ENCODE measurements at places on chromosomes 7 and 10.
A peak's percentile ranks its signal among the peaks of the same experiment; 100 is the strongest.

DNA sequence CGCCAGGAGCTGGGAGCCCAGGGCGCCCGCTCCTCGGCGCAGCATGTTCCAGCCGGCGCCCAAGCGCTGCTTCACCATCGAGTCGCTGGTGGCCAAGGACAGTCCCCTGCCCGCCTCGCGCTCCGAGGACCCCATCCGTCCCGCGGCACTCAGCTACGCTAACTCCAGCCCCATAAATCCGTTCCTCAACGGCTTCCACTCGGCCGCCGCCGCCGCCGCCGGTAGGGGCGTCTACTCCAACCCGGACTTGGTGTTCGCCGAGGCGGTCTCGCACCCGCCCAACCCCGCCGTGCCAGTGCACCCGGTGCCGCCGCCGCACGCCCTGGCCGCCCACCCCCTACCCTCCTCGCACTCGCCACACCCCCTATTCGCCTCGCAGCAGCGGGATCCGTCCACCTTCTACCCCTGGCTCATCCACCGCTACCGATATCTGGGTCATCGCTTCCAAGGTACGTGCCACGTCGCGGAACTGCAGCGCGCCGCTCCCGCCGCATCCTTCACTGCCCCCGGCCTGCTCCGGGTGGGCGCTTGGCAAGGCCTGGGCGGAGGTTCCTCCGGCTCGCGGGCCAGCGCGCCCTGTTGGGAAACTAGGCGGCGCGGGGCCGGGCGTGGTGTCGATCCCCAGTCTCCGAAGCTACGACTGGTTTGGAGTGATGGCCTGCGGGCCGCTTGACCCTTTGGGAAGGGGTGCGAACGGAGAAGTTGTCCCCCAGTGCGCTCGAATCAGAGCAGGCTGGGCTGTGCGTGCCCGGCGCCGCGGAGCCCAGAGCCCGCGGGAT is 868 bp downstream of the EMX2 start:
- DNase-seq: peak; percentile 54

- no peak for DNase-seq
Measured at GRCh38 chr10:48358838-48359237, 52.4 kb downstream of the MAPK8 start.

GRCh38 chr10:44458671-44459413 is 73.9 kb upstream of the CXCL12 start:
- no peak for DNase-seq

GRCh38 chr10:88116481-88116880 is 253.1 kb downstream of the PTEN start:
- DNase-seq: no peak

- no peak for DNase-seq
Measured at GRCh38 chr10:102775201-102775934, 31.6 kb downstream of the WBP1L start.

DNA sequence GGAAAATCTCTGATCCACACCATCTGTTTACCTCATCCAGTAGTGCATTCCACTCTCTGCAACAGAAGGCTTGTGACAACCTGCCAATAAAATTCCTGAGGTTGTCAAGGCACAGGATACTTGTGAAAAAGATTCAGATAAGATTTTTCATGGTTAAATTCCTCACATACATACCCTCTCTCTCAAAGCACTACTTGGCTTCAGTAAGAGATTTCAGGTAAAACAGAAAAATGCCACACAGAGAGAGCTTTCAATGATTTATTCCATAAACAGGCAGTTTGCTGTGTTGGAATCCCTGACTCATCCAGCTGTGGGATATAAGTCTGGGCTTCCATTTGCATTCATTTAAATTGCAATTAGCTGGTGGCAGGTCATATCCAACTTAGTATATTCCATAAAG is 99.7 kb upstream of the CAV2 start:
- no peak for DNase-seq

- no peak for DNase-seq
Measured at GRCh38 chr10:84965468-84965867, 637.1 kb downstream of the CCSER2 start.

GRCh38 chr10:63773962-63774361 is 252.8 kb downstream of the REEP3 start:
- DNase-seq: no peak

- no peak for DNase-seq
Measured at GRCh38 chr10:43981232-43981631, 332.6 kb upstream of the ZNF32 start.

- no peak for DNase-seq
Measured at GRCh38 chr10:94092848-94093247, 99.1 kb downstream of the PLCE1 start.

DNA sequence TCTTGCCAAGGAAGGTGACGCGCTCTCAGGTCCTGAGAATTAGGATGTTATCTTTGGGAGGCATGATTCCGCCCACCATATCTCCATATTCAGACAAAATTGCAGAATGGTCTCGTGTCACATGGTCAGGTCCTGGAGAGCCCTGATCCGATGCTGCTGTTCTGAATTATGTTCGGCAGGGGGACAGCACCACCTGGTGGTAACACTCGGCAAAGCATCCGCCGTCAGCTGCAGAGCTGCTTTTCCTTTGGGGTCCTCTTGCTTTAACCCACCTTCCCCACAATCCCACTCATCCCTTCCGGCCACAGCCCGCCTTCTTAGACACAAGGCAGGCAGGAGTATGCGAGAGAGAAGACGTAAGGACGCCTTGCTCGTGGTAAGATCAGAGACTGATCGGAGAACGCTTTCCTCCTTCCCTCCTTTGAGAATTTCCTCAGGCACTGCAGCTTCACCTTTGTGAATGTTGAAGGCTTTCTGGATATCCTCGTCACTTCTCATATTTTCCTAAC is 327.8 kb upstream of the C7orf33 start:
- DNase-seq: peak; percentile 81

GRCh38 chr10:102657984-102658724 is 13.9 kb downstream of the TRIM8 start:
- no peak for DNase-seq

DNA sequence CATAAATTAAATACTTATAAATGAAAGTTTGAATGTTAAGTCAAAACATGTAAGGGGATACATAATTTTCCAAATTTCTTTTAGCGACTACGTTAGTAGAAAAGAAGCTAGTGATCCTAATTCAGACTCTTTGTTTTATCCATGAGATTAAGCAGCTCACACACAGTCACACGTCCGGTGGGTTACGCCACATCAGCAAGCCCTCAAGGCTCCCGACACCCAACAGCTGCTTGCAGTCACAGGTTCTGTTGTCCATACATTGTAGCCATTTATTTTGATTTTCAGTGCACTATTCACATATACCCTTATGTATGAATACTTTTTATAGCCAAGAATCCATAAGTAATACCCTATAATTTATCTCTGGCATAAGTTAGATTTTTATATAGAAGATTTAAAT is 39.5 kb downstream of the XRCC2 start:
- no peak for DNase-seq

DNA sequence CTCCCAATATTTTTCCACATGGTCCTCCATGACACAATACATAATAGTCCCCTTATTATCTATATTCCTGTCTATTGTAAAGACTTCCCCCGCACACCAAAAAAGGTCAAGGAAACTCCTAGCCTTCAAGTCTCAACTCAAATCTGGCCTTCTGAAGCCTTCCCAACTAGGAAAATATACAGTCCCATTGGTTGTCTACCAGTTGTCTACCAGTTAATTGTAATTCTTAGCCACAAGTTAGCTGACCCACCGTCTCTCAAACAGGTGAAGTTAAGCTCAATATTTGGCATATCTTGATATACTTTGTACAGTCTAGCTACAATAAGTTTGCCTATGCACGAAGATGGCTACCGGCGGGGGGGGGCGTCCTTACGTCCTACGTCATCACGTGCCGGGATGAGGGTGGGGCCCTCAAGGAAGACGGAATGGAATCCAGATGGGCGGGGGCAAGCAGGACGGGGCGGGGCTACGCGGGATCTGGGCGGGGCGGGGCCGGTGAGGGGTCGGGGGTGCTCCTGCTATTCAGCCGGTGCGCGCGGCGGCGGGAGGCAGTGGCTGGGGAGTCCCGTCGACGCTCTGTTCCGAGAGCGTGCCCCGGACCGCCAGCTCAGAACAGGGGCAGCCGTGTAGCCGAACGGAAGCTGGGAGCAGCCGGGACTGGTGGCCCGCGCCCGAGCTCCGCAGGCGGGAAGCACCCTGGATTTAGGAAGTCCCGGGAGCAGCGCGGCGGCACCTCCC is at the start of gene AHR:
AHR (plus strand) TSS at position 551 of the 738 bp plus-strand sequence. CDS start 613 bp downstream, outside the sequence.
- peak; percentile 94 for DNase-seq

DNA sequence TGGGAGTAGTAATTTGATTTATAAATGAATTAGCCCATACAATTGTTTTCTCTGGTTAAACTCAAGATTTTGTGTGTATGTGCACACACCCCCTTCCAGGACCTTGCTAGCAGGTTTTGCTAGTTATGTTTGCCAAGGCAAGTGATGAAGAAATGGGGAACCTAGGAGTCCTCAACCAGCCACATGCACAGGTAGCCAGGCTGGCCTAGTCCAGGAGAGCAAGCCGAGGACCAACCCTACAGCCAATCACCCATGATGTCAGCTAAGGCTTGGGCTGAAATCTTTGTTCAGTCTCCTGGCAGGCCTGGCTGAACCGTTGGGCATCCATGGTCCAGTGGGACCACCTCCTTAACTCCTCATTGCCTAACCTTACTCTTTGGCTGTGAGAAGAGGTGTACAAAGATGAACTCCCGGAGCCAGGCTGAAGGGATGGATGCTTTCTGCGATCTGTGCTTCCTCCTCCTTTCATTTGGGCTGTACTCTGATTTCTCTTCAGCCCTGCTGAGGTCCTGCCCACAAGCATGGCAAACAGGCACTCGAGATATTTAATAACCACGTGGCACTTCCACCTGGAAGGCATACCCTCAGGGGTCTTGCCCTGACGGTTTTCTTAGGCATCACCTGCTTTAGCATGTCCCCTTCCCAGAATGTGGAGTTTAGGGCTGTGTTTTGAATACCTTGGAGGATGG is 22.1 kb downstream of the HNRNPA2B1 start:
- no peak for DNase-seq

DNA sequence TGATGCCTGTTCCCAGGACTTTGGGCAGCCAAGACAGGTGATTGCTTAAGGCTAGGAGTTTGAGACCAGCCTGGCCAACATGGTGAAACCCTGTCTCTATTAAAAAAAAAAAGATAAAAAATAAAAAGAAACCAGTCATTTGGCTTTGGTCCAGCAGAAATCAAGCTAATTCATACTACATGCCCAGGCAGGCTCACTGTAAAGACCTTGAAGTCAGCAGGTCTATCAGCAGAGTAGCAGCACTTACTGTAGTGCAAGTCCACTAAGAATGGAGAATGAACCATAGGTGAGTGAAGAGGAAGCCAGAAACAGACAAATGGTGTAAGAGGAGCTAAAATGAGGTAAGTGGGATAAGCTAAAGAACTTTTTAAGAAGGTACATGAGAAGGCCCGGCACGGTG is 24.7 kb downstream of the PSPH start:
- DNase-seq: no peak

DNA sequence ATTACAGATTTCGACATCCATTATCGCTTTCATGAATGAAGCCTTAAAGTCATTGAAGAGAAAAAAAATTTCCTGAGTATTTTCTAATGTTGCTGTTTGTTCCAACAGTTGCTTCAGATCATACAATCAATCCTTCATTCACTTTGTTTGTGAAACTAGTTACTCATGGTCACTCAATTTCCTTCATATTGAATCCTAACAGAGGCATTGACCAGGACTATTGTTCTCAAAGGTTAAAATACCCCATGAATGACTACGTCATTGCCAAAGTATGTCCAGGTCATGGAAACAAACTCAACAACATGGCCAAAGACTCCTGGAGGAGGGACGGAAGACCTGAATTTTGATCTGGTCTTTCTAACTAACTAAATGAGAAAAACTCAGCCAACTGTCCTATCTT is 54.0 kb upstream of the ABCB5 start:
- DNase-seq: no peak

DNA sequence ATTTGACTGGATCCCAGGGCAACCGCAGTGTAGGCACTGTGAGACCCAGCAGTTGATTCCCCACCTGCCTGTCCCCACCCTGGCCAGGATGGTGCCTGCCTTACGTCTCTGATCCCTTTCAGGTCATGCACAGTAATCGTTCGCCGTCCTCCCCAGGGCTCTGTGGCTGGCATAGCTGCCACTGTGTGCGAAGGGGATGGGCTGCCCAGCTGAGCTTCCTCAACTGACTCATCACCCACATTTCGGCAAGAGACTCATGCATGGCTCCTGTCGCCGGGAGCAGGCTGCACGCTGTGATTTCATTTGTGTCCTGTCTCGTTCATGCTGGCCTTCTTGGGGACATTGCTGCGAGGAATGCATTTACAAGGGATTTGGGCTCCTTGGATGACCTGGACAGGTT is 252.4 kb downstream of the KLF6 start:
- DNase-seq: no peak

GRCh38 chr10:74947781-74948401 is 121.5 kb downstream of the KAT6B start:
- peak; percentile 30 for DNase-seq

DNA sequence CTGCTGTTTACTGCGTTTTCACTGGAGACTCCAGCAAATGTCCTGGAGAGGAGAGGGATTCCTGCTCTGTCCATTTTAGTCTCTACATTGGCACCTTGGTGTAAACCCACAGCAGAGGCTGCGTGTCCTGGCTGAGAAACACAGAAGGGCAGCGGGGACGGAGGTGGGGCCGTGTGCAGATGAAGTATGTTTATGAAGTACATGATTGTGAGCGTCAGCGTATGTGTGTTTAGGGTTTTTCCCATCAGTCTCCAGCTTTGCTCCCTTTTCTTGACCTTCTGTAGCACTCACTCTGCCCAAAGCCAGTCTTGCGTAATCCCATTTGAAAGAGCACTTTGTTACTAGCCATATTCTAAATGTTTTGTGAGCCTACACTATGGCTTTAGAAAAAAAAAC is 750.7 kb upstream of the SORCS1 start:
- no peak for DNase-seq
